Activated CD4-positive, alpha-beta T cell treated with anti-CD3 and anti-CD28 coated beads, Interleukin-2, amount 10 ng/mL, durations not matched to agents 24 days and 14 days (primary cell): ENCODE measurements at places on chromosomes 12 and 14.

- no peak for DNase-seq
These were observed 250.9 kb downstream of the DUSP6 start for GRCh38 chr12:89101440-89101839.

DNA sequence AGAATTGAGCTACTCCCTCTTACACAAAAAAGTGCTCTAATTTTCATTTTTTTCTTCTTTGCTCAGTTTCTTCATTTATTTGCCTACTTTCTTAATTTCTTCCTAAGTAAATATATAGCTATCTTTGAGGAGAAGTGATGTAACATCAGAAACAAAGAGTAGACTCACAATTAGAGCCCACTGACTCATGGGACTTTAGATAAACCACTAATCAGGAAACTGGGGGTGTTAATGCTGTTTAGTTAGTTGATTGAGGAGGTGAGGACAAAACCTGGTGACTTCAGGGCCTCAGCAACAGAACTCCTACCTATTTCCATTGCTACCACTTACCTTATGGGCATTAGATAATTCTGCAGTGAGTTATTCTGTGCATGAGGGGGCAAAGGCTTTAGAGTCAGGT is 151.7 kb downstream of the MON2 start:
- no peak for DNase-seq

DNA sequence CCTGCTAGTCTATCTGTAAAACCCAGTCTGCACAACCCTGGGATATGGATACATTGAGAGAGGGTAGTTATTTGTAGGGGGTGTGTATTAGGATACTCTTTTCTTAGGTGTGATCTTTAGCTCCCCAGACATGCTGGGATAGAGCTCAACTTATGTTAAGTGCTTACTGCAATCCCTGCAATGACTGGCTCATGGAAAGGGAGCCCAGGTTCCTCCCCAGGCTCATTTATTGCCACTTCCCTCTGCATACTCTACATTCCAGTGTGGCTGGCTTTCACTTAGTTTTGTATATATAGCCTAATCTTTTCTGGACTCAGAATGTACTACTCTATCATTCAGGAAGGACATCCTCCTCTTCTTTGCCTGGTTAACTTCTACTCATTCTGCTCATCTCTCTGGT is 172.0 kb downstream of the SYT10 start:
- DNase-seq = no peak

- DNase-seq = no peak
These were observed 17.4 kb downstream of the EGLN3 start for GRCh38 chr14:33933386-33933933.

DNA sequence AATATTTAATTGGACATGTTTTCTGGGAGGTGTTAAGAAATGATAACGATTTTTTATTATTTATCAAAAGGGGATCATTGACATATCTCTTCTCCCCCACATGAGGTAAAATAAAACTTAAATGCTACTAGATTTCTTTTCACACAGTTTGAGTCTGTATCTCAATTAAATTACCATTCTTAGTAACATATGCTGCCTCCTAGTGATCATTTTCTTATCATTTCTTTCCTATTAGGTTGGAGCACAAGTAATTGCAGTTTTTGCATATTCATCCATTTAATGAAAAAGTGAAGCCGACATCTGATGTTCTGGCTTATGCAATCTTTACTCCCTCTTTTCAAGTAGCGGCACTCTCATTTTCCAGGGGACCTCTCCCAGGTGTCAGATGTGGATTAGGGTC is 24.9 kb downstream of the PUS7L start:
- DNase-seq = no peak

GRCh38 chr12:89448526-89448925 is 76.1 kb downstream of the GALNT4 start:
- no peak for DNase-seq

GRCh38 chr12:48932878-48933277 is 7.6 kb upstream of the FKBP11 start:
- DNase-seq = no peak

DNA sequence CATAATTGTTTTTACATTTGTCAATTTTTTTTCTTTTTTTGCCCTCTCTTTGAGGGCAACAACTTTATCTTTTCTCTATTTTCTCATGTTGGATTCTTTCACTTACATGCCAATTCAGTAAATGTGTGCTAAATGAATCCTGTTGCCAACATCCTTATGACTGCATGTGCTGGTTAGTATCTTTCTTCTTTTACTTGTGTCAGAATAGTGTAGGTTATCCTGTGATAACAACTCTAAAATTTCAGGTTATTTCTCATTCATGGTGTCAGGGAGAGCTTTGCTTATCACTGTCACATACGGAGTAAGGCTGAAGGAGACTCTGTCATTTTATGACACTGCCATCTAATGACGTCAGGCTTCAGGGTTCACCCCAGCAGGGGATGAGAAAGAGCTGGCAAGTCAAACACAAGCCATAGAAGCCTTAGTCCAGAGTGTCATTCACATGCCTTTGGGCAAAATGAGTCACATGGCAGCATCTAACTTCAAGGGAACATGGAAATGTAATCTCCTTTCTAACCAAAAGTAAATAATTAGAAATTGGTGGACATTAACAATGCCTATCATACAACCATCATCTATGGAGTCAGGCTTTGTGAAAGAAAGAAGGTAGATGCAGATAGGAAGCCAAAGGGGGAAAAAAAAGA is 242.5 kb upstream of the ATP2B1 start:
- DNase-seq = peak; percentile 56

- no peak for DNase-seq
These were observed 108.9 kb downstream of the GPR135 start for GRCh38 chr14:59356312-59356711.

GRCh38 chr12:89721291-89721987 is 12.8 kb upstream of the ATP2B1 start:
- no peak for DNase-seq

DNA sequence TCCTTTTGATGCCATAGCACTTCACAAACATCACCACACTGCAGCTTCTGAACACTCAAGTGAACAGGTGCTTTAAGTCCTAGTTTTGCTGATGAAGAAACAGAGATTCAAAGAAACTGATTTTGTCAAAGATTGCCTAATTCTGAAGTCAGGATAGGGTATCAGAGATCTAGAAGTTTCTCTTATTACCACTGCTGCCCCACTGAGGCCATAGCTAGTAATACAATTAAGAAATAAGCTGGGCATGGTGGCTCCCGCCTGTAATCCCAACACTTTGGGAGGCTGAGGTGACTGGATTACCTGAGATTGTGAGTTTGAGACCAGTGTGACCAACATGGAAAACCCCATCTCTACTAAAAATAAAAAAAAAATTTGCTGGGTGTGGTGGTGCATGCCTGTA is 458.3 kb upstream of the SEL1L start:
- DNase-seq = no peak

- peak; percentile 95 for DNase-seq
These were observed 117.9 kb upstream of the TMPO start for GRCh38 chr12:98397323-98398105.

DNA sequence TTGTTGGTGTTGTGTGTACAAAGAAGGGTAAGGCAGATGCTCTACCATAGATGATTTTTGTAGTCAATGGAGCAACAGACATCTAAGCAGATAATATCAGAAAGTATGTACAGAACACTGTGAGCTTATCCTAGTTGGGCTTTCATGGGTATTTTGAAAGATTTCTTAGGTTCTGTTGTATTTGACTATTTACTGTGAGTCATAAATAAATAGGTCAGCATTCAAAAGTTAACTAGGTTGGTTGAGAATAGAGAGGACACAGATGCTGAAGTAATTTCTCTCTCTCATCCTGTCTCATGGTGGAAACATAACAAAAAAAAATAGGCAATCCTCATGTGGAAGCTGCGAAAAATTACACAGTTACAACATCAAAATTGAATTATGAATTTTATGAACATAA is 413.5 kb downstream of the CCDC91 start:
- no peak for DNase-seq

DNA sequence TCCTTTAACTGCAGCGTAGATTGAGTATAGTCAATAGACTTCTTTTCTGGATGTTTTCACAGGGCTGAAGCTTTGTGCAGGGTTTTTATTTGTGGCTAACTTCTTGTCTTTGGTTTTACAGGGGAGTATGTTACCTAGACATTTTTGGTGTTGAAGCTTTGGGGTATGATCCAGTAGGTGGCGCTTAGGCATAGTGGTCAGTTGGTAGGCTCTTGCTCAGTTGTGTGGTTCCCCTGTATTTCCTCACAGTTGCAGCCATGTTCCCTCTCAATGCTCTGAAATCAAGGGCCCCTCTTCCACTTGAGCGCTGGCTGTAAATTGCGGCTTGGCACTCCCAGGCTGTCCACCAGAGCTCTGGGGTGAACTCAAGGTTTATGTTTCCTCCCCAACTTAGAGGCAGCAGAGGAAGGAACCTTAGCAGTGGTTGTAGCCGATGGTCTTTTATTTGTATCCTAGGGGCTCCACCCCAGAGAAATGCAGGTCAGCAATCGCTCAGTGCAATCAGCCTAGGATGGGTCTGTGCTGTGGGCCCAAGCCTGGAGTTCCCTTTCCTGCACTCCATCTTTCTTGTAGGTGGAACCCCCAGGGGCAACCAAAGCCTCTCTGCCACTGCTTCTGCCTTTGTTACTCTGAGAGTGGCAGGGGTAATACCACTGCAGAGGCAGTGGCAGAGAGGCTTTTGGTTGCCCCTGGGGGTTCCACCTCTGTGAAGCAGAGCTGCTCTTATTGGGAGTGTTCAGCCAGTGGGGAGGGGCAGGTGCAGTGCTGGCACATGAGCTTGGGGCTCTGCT is 55.1 kb downstream of the CMAS start:
- DNase-seq = peak; percentile 80

- DNase-seq = peak; percentile 75
These were observed 4.2 kb upstream of the AMN1 start for GRCh38 chr12:31732926-31733548.

- no peak for DNase-seq
These were observed 26.4 kb downstream of the ZCCHC8 start for GRCh38 chr12:122474324-122474716.

DNA sequence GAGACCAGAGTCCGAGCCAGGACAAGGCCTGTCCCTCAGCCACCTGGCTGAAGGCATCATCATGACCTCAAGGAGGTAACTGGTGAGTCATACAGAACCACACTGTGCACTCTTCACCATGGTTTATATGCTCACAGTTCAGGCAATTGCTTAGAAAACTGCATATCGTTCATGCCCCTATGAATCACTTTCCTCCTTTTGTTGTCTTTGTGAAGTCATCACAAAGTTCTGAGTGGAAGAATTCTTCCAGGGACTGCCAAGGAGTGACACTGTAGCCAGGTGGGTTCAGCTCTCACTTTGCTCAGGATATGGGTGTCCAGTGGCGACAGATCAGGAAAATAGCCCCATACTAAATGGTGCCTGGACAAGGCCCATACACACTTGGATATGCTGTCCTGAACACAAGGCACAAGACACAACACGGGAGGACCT is 92.5 kb downstream of the DPF3 start:
- DNase-seq = peak; percentile 60

DNA sequence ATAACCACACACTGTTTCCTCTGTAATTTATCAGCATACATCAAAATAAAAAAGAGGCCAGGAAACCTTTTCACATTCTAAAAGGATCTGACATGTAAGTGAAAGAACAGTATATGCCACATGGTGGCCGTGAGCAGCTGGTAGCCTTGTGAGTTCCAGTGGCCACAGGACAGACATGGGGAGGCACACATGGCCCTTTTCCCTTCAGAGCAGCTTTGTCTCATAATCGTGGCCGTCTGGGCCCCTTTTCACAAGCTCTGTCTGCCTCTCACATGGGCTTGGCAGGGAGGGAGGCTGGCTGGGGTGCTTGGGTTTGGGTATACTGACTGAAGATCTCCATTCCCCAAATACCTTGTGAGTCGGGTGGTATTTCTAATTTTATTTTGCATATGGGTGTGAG is 1.5 kb upstream of the ZDHHC22 start:
- no peak for DNase-seq

GRCh38 chr14:72665259-72665658 is 228.6 kb downstream of the DPF3 start:
- DNase-seq = no peak

GRCh38 chr14:68603533-68604360 is 189.1 kb downstream of the ZFP36L1 start:
- no peak for DNase-seq

GRCh38 chr14:103541709-103542604 is 13.0 kb downstream of the TRMT61A start:
- DNase-seq = no peak

DNA sequence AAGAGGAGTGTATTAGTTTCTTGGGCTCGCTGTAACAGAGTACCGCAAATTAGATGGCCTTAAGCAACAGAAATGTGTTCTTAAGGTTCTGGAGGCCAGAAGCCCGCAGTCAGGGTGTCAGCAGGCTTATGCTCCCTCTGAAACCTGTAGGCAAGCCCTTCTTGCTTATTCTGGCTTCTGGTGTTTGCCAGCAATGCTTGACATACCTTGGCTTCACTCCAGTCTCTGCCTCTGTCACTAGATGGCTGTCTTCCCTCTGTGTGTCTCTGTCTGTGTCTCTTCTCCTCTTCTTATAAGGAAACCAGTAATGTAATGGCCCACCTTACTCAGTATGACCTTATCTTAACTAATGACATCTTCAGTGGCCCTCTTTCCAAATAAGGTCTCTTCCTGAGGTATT is 85.1 kb downstream of the DERA start:
- no peak for DNase-seq

DNA sequence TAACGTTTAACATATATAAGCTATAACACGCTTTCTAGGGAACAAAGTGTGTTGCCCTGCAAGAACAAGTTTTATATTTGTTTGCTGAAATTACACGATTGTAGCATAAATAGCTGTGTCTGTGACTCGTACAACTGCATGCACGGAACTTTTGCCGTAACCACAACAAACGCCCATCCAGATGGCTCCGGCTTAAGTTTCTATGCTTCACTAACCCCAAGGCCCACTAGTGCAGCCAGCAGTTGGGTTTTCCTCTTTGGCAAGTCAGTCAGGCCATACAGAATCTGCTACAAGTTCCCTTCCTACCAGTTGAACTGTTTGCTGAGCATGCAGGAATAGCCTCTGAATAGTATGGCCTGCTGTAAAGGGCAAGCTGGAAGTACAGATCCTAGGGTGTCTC is 12.1 kb downstream of the CSRP2 start:
- DNase-seq = no peak

GRCh38 chr14:68704736-68705720 is 87.8 kb downstream of the ZFP36L1 start:
- DNase-seq = no peak

DNA sequence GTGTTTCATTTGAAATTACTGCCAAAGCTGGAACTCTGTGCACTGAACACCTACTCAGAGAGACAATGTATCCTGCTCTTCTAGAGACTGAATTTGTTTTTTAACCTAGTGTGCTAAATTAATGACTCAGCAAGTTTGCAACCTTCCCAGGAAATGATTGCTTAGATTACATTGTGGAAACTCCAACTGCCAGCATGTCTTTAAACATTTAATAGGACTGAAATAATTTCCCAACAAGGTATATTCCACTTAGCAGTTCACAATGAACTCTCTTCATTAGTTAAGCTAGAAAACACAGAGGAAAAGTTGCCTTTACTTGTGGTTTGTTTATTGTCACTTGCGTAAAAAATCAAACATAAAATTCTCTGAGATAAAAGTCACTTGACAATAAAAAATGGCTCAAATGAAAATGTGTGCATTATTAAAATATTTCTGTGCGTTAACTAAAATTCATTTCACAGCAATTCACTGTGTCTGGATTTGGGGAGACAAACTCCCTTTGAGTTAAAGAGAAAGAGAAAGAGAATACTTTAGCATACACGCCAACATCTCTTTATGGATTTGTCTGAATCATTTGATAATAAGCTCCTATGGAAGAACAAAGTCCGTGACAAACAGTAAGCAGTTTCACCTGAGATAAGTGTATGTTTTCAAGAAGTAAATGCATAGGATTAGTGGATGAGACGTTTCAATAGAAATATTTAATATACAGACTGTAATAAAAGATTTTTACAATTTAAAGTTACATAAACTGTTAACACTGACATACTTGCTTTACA is 284.0 kb downstream of the PRKD1 start:
- DNase-seq = no peak
